ENCODE measurements at places on chromosomes 6 and 20.

DNA sequence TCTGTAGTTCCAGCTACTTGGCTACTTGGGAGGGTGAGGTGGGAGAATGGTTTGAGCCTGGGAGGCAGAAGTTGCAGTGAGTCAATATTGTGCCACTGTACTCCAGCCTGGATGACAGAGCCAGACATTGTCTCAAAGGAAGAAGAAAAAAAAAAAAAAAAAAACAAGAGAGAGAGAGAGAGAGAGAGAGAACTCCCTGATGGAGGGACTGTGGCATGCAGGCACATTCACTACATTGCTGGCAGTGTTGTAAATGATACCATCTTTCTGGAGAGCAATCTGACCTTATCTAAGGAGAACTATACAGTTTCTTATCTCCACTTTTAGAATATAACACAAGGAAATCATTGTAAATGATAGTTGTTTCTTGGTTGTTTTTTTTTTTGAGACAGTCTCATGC is 85.1 kb downstream of the MDN1 start:
- DNase-seq, result no peak

- no peak for DNase-seq
Measured at GRCh38 chr6:45886776-45887175, 128.9 kb downstream of the CLIC5 start.

DNA sequence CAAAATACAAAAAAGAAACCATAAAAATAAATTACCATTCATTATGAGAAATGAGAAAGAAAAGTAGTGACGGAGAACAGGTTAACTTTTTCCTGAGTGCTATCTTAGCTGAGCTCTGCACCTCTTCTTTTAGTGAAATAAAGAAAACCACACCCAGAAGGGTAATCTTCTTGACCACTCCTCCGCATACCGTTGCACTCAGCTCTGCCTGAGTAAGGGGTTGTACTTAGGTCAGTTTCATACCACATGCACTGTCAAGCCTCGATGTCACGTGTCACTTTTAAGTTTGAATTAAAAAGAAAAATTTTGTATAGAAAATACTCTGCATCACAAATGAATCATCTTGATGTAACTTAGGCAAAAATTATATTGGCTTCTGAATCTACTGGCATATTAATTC is 2.8 kb downstream of the EZR start:
- no peak for DNase-seq

- peak; percentile 4 for DNase-seq
Measured at GRCh38 chr6:33983109-33983716, 162.7 kb downstream of the GRM4 start.

DNA sequence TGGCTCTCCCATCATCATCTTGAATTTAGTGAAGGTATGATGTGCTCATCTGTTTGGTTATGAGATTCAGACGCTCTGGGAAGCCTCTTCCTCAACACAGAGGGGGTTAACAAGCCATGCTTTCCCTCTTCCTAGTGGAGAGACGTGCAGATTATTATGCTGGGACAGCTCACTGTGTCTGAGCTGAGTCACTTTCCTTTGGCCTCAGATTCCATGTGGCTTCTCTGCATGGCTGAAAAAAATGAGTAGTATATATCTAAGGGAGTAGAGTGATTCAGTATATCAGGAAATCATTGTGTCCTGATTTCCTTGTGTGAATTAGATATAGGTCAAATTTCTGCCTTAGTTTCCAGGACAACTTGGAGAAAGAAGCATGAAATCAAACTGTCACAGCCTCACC is 52.6 kb downstream of the FIG4 start:
- DNase-seq, result no peak

GRCh38 chr6:100464903-100465700 is at the start of gene SIM1:
TSS of gene SIM1 (minus strand) at chr6:100464921. CDS start at chr6:100463468, 1,453 bp downstream.
- peak; percentile 58 for DNase-seq

GRCh38 chr6:137044366-137045221 is at the start of gene IL20RA:
TSS of gene IL20RA (minus strand) at chr6:137044965. CDS start at chr6:137044728, 237 bp downstream.
- DNase-seq, result no peak

GRCh38 chr20:51163996-51164600 is 141.2 kb upstream of the KCNG1 start:
- DNase-seq, result no peak

DNA sequence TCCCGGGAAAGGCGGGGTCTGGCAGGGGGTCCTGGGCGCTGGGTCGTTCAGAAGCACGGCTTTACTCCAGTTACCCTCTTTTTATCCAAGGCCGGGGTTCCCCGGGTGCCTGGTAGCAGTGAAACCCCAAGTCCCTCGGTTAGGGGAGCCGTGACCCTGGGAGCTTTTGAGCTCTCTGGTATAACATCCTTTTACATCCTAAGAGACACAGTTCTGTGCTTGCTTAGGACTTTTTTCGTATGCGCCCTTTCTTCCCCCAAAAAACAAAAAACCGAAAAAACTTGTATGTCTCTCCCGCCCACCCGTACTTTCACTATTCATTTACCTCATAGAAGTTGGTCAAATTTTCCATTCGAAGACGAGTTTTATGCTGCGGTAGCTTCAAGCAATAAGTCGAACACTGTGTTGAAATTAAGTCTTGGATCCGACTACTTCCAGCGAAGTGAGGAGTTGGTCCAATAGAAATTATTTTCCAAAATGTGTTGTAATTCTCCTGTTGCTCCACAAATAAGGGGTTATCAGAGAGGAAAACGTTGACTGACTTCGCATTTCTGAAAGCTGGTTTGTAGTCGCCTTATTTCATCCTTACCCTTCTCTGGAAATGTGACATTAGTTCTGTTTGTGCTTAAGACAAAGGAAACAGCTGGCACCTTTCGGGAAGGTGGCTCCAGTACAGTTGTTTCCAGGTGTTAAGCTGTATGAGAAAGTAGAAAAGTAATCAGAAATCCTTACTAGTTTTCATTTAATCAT is 816 bp upstream of the MAN1A1 start:
- DNase-seq, result peak; percentile 76

DNA sequence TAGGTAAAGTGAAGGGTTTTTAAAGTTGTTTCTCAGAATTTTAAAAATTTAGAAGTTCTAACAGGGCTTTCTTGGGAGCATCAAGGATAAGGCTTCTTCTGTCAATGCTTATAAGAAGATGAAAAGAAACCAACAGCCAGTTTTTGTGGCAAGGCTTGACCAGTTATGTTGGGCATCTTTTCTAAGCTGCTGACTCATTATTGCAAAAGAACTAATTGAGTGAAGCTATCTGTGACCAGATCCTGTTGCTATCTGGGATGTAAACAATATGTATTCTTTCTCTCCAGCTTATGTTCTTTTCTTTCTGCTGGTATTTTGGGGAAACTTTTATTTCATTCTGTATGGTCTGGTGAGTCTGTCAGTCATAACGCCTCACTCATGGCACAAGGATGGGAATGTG is 643.8 kb downstream of the HDGFL1 start:
- no peak for DNase-seq

DNA sequence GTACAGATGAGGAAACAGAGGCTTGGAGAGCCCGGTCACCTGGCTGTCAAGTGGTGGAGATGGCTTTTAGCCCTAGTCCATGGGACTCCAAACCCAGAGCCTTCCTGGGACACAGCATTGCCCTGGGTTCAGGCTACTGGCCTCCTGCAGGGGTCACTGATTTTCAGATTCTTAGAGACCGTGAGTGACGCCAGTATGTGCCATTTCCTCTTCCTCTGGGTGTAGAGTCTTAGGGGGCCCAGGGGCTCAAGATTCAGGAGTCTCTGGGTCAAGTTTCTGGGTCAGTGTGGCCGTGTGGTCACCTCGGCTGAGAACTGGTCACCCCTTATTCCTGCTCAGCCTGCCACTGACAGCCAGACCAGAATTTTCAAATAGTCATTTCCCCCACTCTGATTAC is 574 bp downstream of the ARHGAP40 start:
- no peak for DNase-seq

DNA sequence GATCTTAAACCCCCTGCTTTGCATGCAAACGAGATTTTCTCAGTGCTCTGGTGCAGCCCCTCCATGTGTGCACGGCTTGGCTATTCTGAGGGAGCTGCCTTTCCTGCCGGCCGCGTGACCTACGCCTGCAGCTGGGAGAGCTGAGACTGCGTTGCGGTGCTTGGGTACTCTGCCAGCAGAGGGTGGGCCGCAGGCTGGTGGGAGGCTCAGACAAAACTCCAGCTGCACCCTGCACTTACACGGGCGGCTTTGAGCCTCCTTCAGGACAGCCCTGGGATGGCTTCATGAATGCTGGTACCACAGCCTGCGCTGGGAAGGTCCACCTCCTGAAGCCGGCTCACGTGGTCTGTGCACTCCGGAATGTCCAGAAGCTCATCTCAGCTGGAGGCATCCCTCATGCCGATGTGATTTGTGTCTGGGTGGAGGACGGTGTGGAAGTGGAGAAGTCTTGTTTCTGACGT is 223.7 kb downstream of the DLL1 start:
- no peak for DNase-seq

DNA sequence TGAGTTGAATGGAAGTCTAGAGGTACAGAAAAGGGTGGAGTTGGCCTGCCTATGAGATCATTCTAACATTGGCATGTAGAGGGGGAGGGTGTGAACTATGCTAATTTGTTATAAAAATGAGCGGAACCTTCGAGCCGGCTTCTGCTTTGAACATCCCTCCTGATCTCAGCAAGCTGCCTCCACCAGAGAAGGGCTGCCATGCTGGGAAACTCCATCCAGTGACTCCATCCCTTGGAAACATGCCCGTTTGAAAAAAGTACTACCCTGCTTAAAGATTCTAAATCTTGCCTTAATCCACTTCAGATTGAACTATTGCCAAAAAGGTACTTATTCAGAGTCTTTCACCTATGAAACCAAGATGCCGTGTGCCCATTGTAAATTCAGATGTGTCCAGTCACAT is 43.6 kb upstream of the TMEM170B start:
- no peak for DNase-seq

GRCh38 chr6:141667580-141668309 is 465.0 kb upstream of the GJE1 start:
- DNase-seq, result no peak

DNA sequence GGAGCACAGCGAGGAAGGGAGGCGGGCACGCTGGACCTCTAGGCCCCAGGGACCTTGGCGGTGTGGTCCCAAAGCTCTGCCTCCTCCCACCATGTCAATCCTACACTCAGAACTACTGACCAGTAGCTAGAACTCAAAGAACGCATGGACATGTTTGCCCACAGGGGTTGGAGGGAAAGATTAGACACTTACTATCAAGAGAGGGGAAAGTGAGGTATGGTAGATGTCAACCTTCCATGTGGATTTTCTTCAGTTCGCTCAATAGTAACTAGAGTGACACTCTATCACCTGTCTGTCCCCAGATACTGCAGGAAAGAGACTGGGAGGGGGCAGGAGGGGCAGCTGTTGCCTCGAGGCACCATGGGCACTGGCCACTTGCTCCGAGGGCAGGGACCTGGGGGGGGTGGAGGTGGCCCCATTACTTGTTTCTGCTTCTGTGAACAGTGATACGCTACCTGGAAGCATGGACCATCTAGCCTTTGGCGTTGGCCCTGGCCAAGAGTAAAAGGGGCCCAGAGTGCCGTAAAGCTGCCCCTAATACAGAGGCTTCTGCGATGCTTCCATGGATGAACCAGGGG is 912 bp upstream of the DIDO1 start:
- no peak for DNase-seq

GRCh38 chr6:36297051-36297450 is 27.2 kb downstream of the PNPLA1 start:
- DNase-seq, result no peak

GRCh38 chr6:73503027-73503772 is 17.6 kb downstream of the EEF1A1 start:
- no peak for DNase-seq

DNA sequence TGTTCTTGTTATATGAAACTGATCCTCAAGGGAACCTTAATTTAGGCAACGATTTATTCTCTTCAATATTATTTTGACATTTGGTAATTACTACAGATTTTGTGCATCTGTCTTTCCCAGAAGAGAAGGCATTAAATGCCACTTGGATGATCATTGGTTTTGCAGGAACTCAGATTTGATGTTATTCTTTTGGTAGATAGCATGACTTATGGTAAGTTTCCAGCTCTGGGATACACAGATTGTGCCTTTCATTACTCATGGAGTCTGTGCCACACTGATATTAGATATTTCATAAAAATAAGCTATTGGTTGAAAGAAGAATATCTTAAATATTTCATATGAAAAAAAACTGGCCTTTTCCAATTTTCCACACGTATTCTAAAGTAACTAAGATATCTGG is 120.1 kb downstream of the AIG1 start:
- no peak for DNase-seq

DNA sequence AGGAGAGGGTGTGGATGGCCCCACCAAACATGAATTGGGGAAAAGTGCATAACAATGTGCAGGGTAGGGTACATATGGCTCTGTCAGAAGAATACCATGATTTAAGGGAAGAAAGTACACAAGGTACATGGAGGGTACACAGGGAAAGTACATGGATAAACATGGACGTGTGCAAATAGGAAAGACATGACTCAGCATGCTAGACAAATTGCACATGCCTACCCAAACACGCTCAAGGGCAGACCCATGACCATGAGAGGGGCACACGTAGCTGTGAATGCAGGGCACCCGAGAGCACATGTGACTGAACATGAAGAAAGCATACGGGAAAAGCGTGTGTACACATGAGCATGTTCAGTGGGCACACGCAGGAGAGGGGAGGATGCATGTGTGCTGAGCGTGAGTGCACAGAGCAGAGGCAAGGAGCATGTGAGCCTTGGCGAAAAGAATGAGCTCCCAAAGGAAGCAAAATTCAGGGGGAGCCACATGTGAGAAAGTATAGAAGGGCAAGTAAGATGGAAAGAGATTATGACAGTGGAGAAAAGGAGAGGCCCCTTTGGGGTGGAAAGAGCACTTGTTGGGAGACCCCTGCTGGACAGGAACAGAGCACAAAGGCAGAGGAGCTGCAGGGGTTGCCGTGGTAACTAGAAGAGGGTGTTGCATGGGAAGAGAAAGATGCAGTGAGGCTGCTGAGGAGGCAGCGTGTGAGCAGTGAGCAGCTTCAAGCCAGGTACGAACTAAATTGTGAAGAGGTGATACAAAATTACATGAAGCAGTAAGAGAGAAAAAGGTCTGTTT is 17.8 kb downstream of the OR2H2 start:
- DNase-seq, result peak; percentile 25

Data from hematopoietic multipotent progenitor cell treated with erythropoietin and hydrocortisone succinate and interleukin-3 and kit ligand, for 8 days (in vitro differentiated cells).